ENCODE measurements at places on chromosomes 11 and 22.

DNA sequence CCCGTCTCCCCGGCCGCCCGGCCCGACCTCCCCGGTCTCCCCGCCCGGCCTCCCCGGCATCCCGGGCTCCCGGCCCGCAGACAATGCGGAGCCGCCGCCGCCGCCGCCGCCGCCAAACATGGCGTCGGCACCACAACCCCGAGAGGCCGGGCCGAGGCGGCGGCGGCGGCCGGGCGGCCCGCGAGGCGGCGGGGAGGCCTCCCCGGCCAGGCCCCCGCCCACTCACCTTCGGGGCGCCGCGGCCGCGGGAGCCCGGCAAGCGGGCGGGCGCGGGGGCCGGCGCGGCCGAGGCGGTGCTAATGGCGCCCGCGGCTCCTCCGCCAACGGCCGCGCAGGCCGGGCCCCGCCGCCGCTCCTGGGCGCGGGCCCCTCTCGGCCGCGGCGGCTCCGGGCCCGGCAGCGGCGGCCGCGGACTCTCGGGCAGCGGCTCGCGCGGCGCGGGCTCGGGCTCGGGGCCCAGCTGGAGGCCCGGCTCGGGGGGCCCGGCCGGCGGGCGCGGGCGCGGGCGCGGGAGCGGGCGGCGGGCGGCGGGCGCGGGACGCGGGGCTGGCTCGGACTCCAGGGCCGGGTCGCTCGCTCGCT lies 311 bp downstream of the BRD1 start:
- DNase-seq, result no peak

- DNase-seq, result no peak
Observed at GRCh38 chr22:41369837-41370236, 11.9 kb upstream of the TEF start.

DNA sequence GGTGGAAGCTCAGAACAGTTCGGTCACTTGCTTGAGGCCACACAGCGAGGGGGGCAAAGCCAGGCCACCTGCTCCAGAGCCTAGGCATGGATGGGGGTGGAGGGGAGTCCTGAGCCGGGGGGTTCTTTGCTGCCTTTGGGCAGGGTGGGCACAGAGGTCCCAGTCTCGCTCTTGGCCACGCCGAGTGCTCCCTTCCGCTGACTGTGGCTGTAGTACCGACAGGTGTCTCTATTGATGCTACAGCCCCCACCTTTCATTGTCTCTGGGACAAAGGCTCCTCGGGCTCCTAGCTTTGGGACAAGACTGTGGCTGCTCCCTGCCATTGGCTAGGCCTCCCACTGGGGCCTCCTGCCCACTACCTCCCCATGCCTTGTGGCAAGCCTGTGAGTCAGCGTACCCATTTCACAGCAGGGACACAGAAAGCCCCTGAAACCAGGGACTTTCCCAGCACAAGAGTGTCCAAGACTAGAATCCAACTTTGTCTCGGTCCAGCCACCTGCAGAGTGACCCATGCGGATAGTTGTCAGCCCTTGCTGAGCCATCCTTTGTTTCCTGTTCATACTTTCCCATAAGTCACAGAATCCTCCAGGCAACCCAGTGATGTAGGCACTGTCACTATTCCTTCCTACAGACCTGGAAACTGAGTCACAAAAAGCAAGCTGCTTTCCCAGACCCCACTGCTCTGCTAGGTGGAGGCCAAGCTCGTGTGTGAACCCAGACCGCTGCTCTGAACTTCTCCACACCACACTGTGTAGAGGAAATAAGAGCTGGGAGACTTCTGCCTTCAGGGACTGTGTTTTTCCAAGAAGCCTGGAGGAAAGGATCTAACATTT lies 17.2 kb downstream of the MYEOV start:
- no peak for DNase-seq

GRCh38 chr11:77091146-77091940 lies 11.3 kb upstream of the OMP start:
- DNase-seq, result peak; percentile 96

DNA sequence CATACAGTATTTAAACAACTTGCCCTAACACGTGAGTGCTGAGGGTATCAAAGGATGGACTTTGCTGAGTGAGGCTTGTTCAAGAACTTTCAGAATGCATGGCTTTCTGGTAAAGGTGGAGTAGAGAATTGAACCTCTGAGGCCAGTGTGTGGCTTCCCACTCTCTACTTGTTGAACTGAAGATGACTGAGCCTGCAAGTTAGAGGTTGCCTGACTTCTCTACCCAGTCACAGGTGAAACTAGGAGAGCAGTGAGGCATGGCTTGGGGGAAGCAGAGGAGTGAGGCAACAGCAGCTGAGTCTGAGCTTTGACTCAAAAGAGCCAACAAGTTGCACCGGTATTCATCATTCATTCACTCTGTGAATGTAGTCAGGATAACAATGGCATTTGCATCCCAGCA lies 256.4 kb upstream of the SESN3 start:
- DNase-seq, result peak; percentile 32

DNA sequence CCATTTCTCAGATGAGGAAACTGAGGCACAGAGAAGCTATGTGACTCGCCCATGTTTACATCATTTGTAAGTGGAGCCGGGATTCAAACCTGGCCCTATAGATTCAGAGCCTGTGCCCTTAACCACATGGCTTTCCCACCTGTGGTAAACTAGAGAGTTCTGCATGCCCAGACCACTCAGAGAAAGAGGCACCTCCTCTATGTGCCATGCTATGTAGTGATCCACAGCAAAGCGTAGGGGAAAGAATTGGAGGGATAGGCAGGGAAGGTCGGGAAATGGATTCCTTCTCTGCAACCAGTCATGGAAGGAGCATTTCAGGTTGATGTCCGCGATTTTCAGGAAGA lies 15.4 kb upstream of the POU2AF2 start:
- no peak for DNase-seq

GRCh38 chr11:128518493-128519207 lies 68.7 kb downstream of the ETS1 start:
- no peak for DNase-seq

Measured in GM19239 (cell line).